ENCODE measurements at places on chromosomes 4 and X.

DNA sequence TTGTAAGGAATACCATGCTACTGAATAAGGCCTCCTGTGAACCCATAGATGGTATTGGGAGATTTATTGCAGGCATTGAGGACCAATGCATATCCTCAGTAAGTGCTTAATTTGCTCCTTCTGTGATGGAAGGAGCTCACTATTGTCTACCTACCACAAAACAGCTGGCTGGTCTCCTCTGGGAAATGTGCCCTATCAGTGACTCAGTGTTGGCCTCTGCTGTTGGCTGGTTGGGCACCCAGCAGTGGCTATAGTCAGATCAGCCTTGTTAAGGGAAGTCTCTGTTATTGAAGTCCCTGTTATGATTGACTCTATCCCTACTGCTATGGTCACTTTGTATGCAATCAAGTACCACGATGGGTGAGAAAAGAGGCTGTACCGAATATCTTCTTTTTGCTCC is 27.5 kb upstream of the OTUD4 start:
- no peak for DNase-seq

DNA sequence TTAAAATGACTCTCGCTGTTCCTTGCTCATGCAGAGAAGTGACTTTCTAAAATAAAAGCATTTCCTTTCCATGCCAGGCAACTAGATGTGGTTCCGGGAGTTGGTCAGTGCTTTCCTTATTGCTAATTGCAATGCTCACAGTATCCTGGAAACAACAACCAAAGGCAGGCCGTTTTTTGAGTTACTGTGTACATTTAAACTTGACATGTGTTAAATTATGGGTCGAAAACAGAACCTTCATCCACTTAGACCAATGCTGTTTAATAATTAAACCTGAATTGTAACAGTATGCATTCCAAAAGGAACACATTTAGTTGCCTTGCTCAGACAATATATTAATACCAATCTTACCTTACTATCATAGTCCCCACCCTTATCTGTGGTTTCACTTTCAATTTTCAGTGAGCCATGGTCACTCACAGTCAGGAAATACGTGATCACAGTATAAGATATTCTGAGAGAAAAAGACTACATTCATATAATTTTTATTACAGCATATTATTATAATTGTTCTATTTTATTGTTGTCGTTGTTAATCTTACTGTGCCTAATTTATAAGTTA is 102.6 kb downstream of the HS6ST2 start:
- DNase-seq, result no peak

- no peak for DNase-seq
These were observed 99.1 kb upstream of the SMIM10 start for GRCh38 chrX:134891652-134892051.

- no peak for DNase-seq
These were observed 56.9 kb upstream of the SPRY1 start for GRCh38 chr4:123339507-123340380.

GRCh38 chr4:176981551-176981950 is 188.8 kb upstream of the VEGFC start:
- DNase-seq, result no peak

All from stimulated activated CD4-positive, alpha-beta T cell treated with anti-CD3 and anti-CD28 coated beads, Interleukin-1b, Interleukin-23, amount 100 ng/mL, for 1 hour (primary cell).